CD4-positive, alpha-beta memory T cell (primary cell): ENCODE measurements at places on chromosomes 5 and 9.

DNA sequence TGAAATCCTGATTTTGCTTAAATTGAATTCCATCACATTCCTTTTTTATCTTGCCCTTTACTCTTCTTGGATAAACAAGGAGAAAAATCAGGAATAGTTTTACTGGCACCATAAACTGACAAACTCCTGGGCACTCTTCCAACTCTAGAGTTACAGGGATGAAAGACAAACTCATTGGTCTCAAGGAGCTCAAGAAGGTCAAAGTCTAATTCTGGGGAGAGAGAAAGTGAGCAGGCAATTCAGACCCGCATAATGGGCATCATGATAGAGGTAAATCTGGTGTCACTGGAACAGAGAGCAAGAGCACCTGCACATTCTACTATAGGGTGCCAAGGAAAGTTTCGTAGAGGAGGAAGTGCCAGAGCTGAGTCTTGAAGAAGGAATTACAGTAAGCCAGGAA lies 64.8 kb downstream of the GRIN3A start:
- DNase-seq = no peak

DNA sequence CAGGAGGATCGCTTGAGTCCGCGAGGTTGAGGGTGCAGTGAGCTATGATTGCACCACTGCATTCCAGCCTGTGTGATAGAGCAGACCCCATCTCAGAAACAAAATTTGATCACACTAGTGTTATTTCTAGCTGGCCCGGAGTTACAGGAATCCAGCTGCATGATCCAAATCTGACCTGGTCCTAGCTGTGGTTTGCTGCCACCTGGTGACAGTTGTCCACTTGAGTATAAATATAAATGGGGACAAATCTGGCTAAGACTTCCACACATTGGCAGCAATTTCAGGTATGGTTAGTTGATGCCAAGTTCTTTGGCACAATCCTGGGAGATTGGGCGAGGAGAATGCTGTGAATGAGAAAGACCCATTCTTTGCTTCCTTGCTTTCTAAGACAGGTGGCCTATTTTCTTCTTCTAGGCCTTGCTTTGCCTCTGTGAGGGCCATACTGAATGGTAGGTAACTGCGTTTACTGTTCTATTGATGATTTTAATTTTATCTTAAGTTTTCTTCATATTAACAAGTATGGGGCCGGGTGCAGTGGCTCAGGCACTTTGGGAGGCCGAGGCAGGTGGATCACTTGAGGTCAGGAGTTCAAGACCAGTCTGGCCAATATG lies 35.4 kb downstream of the UBE2R2 start:
- DNase-seq = peak; percentile 50

GRCh38 chr5:4893063-4893744 lies 246.9 kb upstream of the ADAMTS16 start:
- DNase-seq = no peak

DNA sequence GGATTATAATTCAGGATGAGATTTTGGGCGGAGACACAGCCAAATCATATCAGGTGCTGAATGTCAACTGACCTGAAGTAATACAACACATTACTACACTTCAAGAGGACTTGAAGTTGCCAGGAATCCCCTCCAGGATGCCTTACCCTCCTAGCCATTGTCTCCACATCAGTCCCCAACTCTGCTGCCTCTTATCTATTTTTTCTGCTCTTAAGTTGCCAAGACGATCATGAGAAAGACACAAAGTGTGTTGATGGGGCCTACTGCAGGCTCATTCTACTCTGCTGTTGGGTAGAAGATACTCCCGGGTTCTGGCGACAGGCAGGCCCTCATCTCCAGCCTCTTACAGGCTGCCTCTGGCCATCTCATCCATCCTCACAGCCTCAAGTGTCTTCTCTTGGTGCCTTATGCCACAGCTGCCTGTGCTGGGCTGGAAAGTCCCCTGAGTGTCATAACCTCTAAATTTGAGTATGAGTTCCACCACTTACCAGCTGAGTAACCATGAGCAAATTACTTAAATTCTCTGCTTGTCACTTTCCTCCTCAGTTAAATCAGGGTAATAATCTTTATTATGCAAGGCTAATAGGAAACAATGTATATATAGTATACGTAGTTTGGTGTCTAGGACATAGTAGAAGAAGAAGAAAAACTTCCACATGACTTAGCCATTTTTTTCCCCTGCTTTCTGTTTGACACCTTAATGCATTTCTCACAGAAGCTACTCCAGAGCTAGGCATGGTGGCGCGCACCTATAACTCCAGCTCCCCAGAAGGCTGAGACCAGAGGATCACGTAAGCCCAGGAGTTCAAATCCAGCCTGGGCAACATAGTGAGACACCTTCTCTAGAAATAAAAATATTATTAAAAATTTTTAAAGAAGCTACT lies 73.0 kb upstream of the SNX2 start:
- no peak for DNase-seq

- no peak for DNase-seq
These were observed 19.4 kb upstream of the FABP6 start for GRCh38 chr5:160209917-160210316.

DNA sequence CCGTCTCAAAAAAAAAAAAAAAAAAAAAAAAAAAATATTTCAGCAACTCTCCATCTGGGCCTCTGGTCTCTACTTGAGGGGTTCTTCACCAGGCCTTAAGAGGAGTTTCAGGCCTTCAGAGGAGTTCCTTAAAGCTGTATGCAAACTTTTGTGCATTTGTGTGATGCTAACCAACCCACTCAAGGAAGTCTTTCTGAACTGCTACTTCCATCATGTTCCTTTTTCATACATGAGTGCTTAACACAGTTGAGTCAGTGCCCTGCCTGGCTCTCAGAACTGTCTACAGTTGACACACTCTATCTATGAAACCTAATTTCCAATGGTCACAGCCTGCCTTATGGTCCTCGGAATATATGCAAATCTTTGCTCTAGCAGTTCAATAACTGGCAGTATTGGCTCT lies 146.5 kb downstream of the MEF2C start:
- DNase-seq = no peak

DNA sequence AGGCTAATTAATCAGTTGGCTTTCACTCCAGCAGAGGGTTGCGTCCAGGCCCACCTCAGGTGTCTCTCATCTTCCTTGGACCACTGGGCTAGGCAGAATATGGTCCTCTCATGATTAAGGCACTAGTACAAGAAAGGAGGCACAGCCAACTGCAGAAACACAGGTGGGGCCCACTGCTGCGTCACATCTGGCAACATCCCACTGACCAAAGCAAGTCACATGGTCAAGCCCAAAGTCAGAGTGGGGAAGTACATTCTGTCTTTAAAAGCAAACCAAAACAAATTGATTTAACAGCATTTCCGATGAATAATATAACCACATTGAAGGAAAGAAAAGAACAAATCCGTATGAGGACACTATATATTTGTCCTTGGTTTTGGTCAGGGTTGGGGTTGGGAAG lies 28.0 kb upstream of the UBTD2 start:
- DNase-seq = no peak

- DNase-seq = no peak
These were observed 118.2 kb downstream of the KLHL3 start for GRCh38 chr5:137617528-137618205.

DNA sequence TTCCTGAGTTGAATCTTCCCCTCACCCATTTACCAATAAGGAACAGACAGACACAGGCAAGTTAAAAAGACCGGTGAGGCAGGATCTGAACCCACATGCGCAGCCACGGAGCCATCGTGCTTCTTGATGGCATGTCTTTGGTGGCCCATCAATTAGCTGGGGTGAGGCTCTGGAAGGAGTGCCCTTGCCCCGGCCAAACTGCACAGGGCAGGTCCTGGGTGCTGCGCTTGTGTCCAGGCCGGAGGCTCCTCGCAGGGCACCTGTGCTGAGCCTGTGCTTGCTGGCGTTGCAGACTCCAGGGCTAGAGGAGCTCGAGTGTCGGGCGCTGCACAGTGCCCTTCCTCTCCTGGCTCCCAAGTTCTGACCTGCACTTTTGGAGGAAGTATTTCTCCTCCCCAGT lies 66.4 kb downstream of the PSMB7 start:
- DNase-seq = no peak

DNA sequence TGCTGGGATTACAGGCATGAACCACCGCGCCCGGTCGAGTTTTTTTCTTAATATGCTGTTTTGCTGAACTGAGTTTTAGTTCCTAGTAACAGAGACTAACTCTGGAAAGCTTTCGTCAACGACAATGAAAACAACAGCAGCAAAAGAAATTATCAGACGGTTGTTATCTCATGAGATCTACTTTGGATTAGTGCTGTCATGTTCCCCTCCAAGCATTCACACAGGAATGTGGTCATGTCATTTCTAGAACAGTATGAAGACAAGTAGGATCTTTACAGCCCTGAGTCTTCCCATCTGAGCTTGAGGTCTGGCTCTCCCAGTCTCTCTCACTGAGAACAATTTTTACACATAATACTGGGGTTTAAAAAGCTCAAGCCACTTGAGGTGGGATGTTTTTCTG lies 4.0 kb upstream of the ANKRD33B start:
- DNase-seq = no peak

DNA sequence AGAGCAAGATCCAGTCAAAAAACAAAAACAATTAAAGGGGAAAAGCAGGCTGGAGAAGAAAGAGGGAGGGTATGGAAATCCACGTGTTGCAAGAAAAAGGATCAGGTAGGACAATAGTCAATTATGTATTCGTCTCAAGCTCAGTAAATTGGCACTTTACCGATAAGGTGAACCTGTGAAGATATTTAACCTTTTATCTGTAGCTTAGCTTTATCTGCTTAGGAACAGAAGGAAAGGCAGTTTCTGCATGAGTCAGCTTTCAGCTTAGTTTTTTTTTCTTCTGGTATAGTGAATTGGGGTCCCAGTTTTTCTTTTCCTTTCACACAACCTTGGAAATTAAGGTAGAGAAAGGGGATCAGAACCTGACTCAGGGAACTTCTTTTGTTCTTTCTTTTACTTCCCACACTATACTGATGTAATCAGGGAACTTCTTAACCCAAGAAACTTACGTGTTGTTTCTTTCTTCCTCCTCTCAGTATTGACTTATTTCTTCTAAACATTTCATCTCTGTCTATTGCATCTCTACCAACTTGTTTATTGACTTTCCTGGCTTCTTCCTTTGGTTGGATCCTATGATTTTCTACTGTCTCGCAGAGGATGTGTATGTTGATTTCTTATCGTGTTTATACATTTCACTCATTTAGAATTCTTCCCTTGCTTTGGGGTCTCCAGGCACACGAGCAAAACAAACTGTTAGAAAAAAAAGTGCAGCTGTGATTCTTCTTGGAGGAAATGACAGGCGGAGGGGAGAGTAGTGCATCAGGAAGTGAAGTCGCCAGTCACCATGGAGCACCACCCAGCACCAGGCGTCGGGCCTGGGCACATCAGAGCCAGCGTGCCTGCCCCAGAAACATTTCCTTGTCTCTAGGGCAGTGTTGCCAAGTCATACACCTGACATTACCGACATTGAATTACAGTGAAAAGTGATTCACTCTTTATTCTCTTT lies 123.0 kb upstream of the LHFPL2 start:
- no peak for DNase-seq

DNA sequence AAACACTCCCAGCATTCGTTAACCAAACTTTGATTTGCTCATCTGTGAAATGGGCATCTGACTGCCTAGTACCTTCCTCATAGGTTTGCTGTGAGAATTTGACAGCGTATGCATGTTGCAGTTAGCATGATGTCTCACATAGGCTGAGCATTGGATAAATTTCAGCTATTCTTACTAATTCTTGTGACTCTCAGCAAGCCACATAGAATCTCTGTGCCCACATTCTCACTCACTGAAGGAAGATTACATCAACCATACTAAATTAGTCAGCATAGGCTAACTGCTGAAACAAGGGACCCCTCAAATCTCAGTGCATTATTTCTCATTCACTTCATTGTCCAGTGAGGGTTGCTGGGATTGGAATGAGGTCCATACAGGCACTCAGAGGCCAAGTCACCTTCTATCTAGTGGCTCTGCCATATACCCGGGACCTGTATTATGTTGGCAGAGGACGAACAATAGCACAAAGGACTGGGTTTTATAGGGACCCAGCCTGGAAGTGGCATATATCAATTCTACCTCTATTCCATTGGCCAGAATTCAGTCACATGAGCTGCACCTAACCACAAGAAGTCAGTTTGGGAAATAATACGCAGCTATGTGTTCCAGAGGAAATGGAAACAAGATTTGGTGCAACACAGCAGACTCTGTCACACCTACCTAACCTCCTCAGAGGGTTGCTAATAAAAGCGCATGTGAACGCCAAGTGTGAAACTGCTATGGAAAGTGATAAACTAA lies 4.2 kb upstream of the PTGER4 start:
- DNase-seq = peak; percentile 55

- peak; percentile 54 for DNase-seq
These were observed 162.0 kb downstream of the C9orf50 start for GRCh38 chr9:129458663-129459546.

- DNase-seq = no peak
These were observed 247.0 kb downstream of the CWC27 start for GRCh38 chr5:65015767-65016166.

GRCh38 chr9:20604562-20604961 lies 17.7 kb downstream of the MLLT3 start:
- DNase-seq = no peak

GRCh38 chr9:132094314-132094791 lies 14.7 kb upstream of the MED27 start:
- DNase-seq = no peak

DNA sequence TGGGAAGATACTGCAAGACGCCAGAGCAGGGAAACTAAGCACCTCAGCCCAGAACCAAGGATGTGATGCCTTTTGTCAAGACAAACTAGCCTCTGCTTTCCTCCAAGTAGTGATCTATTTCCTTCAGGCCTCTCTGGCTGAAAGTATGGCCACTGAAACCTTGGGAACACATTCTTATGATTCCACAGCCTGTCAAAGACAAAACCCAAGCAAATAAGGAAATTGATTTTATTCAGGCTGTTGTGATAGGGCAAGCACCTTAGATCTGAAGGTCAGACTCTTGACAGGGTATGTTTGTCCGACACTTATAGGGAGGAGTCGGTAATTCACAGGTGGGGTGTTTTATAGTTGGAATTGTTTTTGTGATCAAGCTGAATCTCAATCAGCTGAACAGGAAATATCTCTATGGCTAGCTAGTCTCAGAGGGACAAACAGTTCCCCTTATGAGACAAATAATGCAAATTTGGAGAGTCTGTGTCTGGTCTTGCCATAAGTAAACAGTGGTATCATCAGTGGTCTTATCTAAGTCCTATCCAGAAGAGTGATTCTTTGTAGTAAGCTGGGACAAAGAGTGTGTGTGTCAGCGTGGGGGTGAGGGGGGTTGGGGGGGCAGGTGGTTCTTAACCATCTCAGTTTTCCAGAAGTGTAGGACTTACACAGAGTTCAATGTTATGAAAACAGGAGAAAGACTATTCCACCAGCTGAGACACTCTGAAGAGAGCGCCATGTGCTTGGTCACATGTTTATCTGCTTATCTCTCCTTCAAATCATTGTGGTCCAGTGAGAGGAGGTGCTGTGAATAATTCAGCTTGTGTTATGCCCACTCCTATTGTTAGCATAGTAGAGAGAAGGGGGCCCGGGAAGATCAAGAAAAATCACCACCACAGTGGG lies 6.7 kb upstream of the ZCCHC10 start:
- no peak for DNase-seq

DNA sequence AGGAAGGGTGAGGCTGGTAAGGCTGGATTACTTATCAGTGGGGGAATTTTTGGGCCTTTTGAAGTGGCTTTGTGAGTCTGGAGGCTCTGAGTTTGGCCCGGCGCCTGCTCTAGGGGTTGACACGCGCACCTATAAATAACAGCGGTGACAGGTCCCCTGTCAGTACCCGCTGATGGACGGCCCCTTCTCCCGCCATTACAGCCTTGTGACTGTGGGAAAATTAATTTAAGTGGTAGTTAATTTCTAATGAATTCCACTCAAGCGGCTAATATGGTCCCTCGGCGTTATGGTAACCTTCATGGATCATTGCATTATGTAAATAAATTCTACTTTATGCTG lies 16.5 kb downstream of the MRPL36 start:
- DNase-seq = no peak
